ENCODE measurements at places on chromosomes 7 and 10. TPM values are rescaled to one million over a fixed set of nuclear protein-coding genes. Genes with fewer than 3 reads are reported as not detected.

Gene CABCOCO1
- total RNA-seq = not detected

Gene GCK
- 0.58 TPM for total RNA-seq

Gene TMEM26
- not detected for total RNA-seq

Gene FIS1
- 82.6 TPM for total RNA-seq

Gene NKX1-2
- total RNA-seq = not detected

Gene ACTL6B
- not detected for total RNA-seq

Gene TRIM50
- not detected for total RNA-seq

Gene SLC18A3
- not detected for total RNA-seq

Gene R3HCC1L
- total RNA-seq = 23.7 TPM

Gene ABCB8
- 36.4 TPM for total RNA-seq

Gene CEP55
- 73.8 TPM for total RNA-seq

Gene ZNF783
- 12.7 TPM for total RNA-seq

Gene LRIT1
- not detected for total RNA-seq

Gene OR2A7
- total RNA-seq = 5.3 TPM

Gene HOXA7
- total RNA-seq = not detected

Gene FERD3L
- not detected for total RNA-seq

Gene FAM25A
- not detected for total RNA-seq

Gene PRKCQ
- total RNA-seq = 35.3 TPM

Gene ADRB1
- not detected for total RNA-seq

Gene FEZF1
- total RNA-seq = not detected

Gene CNNM2
- 6.6 TPM for total RNA-seq

Gene C1QL3
- 0.13 TPM for total RNA-seq

Gene CDK14
- total RNA-seq = 0.04 TPM

Gene CNPY1
- not detected for total RNA-seq

Gene FAM241B
- 9.4 TPM for total RNA-seq

Gene ETV1
- total RNA-seq = 1.4 TPM

Gene CYTH3
- total RNA-seq = 8.4 TPM

Gene RNF32
- total RNA-seq = 1.3 TPM

Gene TAF5
- 13.4 TPM for total RNA-seq

Gene SLC26A5
- not detected for total RNA-seq

Gene PRDX3
- 239 TPM for total RNA-seq

Gene DRGX
- total RNA-seq = not detected

Gene MMP21
- not detected for total RNA-seq

Gene RET
- total RNA-seq = 0.24 TPM

Gene PPP1R9A
- not detected for total RNA-seq

Gene RNLS
- 2.4 TPM for total RNA-seq

Gene REPIN1
- total RNA-seq = 79.6 TPM

Gene SORCS3
- not detected for total RNA-seq

Gene STEAP4
- total RNA-seq = not detected

Gene ASIC3
- total RNA-seq = 9.7 TPM

Gene MEOX2
- total RNA-seq = not detected

Gene MRC1
- 0.08 TPM for total RNA-seq

Gene ATP5MK
- total RNA-seq = 425 TPM

Gene VWC2
- total RNA-seq = not detected

Gene DDX50
- total RNA-seq = 66.1 TPM

Gene OPN4
- total RNA-seq = not detected

Gene FOXI2
- not detected for total RNA-seq

Gene MUC3A
- 0.11 TPM for total RNA-seq

Gene GIMAP1
- total RNA-seq = 5.1 TPM

Measured in activated T-helper 17 cell treated with anti-CD3 and anti-CD28 coated beads, Interleukin-2, amount 50 U/mL, for 72 hours (primary cell).